GM19239 (cell line): ENCODE measurements at places on chromosomes 5 and 9.

DNA sequence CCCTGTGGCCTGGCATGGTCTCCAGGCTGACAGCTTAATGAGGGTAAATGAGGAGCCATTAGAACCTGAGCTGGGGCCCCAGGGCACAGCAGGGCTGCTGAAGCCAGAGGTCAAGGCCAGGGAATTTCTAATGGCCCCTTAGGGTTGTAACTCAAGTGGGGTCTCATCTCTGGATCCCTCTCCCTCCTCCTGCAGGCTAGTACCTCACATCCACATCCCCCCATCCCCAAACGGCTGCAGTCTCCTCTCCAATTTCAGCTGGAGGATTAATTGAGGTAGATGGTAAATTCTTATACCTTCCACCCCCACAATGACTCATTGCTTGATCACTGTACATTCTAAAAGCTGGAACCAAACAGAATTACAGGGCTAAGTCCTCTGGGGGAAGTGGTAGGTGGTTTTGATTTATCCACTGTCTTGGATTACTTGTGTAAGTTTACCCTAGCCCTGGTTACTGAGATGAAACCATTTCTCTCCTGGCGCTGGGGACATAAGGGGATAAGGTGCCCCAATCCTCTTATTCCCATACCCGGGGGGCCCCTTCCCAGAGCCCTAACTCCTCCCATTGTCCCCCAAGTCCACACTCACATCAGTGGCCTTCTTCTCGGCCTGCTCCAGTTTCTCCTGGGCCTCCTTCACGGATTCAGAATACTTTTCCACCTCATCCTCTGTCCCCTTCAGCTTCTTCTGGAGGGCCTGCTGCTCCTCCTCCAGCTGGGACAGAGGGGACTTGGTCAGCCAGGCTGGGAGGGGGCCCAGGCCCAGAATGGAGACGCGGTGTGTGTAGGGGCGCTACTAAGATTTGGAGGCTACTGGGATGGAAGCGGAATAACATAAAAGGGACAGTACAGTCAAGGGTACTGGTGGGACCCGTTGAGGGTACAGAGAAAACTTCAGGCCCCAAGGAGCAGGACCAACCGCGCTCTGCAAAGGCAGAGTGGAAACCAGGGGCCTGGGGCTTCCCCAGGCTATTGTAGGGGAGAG lies 875 bp downstream of the TPM2 start:
- DNase-seq, result no peak

GRCh38 chr9:3007326-3007725 lies 163.4 kb upstream of the PUM3 start:
- no peak for DNase-seq

- no peak for DNase-seq
These were observed 45.4 kb downstream of the TMEM252 start for GRCh38 chr9:68495247-68495646.

DNA sequence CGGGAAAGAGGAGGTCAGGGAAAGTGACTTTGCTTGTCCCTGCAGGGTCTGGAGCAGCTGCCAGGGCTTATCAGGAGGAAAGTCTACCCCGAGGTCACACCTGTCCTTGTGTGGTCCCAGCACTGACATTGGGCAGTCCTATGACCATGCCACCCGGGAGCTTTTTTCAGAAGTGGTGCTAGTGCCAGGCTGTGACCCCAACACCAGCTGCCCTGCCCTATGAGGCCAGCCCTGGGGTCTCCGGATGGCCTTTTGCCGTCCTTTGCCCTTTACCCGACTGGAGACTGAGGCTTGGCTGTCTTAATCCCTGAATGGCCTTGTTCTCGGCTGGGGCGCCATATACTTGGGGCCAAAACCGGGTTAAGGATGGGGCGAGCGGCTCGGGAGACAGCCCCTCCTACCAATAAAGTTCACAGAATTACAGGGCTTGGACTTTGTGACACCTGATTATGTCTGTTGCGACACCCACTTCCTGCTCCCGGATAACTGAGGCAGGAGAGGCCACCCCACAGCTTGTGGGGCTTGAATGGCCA lies 22.2 kb upstream of the SLC9A3 start:
- DNase-seq, result no peak

- DNase-seq, result no peak
These were observed 146.9 kb upstream of the SLC1A3 start for GRCh38 chr5:36459176-36460135.

DNA sequence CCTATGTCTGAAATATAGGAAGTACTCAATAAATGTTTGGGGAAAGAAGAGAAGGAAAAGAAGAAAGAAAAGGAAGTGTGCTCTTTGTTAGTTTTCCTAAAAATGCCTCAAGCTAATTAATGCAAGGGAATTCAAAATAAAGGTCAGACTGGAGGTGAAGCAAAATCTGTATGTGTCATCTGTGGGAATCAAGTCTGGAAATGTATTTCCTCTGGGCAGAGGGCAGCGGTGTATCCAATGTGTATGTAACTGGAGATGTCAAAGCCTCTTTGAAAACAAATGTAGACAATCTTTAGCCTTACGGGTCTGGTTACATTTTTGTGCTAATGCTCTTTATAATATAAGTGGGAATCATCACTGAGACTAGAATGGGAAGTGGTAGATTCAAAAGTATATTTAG lies 471.4 kb downstream of the MAN2A1 start:
- DNase-seq, result no peak

- no peak for DNase-seq
These were observed 7.0 kb downstream of the ASS1 start for GRCh38 chr9:130451509-130452388.

DNA sequence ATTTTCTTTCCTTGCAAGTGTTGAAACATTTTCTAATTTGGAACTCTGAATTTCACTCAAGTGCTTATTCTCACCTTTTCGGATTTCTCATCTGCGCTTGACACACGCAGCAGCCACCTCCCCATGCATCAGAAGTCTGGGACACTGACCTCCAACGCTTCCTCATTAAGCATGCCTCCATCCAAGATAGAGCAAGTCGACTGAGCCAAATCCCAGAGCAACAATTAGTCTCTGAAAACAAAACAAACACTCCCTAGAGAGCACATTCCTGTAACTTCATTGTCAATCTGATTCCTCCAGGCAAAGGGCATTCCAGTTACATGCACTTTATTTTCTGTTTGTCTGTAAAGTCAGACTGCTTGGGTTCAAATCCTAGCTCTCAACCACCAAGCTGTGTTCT lies 5.7 kb downstream of the CD180 start:
- DNase-seq, result no peak

DNA sequence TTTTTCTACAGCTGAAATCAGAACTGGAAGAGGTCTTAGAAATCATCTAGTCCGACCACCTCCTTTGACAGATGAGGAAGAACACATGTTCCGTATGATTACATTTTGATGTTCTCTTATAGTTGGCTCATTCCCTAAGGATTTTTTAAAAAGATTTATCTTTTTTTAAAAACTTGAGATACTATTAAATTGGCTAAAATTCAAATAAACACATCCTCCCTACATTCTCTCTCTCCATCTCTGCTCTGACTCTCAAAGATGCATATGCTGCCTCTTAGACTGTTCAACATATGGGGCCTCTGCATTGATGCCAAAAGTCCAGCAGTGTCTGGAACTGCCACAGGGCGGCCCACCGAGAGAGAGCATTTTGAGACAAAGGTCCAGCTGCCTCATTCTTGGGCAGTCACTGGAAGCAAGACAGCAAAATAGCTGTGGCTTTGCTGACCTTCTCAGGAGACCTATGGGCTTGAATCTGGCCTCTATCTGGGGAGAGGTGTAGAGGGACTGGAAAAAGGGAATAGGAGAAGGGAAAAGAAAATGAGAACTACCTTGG lies 12.8 kb upstream of the TSSK1B start:
- no peak for DNase-seq

- DNase-seq, result no peak
These were observed 45.7 kb upstream of the ADRB2 start for GRCh38 chr5:148780711-148781110.

GRCh38 chr9:35673132-35674024 lies at the start of gene CA9:
Gene CA9, plus strand, starts transcription at chr9:35673928. Its CDS starts 32 bp downstream, at chr9:35673960.
- DNase-seq, result no peak

DNA sequence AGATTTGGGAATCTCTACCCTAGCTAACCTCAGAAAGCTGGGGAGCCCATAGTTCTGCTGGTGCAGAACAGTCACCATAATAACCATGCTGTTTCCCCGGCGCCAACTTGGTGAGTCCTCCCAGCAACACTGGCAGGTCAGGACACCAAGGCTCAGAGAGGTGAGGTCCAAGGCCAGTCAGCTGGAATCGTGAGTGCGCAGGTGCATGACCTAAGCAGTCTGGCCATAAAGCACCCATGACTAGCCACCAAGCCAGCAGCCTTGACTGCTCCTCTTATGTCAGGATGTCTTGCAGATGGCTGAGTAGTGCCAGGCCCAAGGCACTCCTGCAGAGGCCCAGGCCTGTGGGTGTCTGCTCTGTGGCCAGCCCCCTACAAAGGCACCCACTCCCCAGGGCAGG lies 2.6 kb downstream of the RNF44 start:
- no peak for DNase-seq

- DNase-seq, result no peak
These were observed 163.8 kb downstream of the TMEM38B start for GRCh38 chr9:105858006-105858690.

DNA sequence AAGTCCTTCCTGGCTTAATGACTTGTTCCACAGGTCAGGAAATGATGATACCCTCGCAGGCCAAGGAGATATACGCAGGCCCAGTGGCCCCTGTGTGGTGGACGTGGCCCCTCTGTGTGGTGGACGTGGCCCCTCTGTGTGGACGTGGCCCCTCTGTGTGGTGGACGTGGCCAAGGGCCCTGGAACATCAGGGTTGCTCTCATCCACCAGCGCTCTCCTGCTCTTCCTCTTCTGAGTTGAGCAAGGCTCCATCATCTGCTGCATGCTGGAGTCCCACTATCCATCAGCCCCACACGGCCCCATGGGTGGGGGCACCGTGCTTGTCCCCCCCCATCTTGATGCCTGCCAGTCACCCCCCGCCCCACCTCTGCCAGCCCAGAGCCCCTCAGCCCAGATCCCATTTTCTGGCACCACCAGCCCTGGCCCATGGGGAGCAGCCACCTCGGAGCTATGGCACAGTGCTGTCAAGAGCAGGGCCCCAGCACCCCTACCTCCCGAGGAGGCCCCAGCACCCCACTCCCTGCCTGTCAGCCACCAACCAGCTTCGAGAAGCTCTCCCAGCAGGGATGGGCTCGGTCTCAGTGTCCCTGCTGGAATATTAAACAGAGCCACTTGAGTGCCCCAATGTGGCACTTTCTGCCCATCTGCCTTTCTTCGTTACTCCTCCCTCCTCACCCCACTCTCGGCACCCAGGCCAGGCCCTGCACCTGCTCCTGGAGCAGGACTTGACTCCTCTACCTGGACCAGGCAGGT lies 8.1 kb downstream of the LRRC14B start:
- no peak for DNase-seq

DNA sequence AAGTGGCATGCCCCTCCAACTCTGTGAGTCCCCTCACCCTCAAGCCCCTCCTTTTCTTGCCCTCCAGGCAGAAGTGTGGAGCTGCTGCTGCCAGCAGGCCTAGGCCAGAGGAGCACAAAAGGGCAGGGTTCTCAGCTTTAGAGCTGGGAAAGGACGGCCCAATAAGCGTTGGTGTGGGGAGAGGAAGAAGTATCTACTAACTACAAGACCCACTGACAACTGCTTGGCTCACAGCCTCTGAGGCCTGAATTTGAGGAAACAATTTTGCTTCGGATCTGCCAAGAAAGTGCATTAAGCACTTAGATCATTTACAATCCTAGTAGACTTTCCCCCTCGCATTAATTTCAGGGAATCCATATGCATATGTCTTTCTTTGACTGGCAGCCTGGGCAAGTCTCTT lies 179.4 kb downstream of the SNX18 start:
- DNase-seq, result no peak

- DNase-seq, result no peak
These were observed 26.8 kb downstream of the FYB1 start for GRCh38 chr5:39192450-39193160.

- peak; percentile 72 for DNase-seq
These were observed 15.0 kb downstream of the GLIPR2 start for GRCh38 chr9:36151316-36152210.

GRCh38 chr9:136328011-136328621 lies 777 bp downstream of the GPSM1 start:
- no peak for DNase-seq
